ENCODE measurements at places on chromosomes 4 and X.
A peak's percentile ranks its signal among the peaks of the same experiment; 100 is the strongest.

DNA sequence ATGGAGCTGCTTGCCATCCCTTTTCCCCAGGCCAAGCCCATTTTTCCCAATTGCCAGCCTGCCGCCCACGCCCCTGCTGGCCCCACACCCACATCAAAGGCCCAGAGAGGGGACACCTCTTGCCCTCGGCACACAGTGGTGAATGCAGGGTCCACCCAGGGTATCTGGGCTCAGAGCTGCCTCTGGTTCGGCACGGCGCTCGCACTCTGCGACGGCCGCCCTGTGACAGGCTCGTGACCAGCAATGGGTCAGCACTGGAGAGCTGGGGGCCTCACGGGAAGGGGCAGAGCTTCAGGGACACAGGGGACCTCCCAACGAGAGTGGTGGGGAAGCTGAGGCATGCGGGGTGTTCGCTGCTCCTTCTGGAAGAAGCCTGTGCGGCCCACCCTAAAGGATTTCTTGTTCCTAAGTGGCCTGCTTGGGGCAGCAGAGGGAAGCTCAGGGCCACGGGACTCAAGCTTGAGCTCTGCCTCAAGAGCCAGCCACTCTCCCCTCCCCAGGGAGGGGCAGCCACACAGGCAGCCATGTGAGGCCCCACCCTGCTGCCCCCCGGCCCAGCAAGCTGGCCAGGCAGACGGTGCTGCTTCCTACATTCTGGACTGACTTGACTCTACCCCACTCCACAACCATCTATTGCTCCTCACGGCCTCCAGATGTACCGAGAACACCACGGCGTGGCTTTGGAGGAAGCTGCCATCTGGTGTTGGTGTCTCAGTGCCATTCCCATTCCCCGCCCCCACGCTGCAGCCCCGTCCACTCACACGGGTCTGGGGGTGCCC is 73.7 kb downstream of the ABLIM2 start:
- no peak for DNase-seq

- DNase-seq: peak; percentile 3
These were observed 222.4 kb downstream of the GALNTL6 start for GRCh38 chr4:172035562-172035961.

GRCh38 chr4:38785041-38785790 is 2.4 kb upstream of the TLR10 start:
- DNase-seq: no peak

- no peak for DNase-seq
These were observed 1230.2 kb upstream of the ADGRL3 start for GRCh38 chr4:59969909-59970308.

DNA sequence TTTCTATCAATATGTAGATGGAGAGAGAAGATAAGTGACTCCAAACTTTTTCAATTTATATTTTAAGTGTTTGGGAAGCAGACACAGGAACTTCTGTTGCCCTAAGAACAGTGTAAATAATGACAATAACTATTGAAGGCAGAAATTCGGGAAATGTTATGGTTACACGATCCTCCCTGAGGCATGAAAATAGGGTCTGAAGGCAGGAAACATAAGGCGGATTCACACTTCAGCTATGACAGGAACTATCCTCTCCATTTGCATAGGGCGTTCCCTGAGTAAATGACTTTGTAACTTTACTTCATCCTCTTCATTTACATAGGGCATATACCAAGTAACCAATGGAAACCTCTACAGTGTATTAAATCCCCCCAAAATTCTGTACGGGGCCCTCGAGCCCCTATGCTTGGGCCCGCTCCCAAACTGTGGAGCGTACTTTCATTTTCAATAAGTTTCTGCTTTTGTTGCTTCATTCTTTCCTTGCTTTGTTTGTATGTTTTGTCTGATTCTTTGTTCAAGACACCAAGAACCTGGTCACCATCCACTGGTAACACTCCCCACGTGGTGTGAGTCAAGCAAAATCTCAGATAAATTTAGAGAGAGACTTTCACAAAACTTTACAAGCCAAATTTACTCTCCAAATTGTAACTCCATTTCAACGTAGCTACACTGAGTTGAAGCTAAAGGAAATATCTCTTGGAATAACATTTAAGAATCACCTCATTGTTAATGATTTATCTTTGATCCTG is 2504.3 kb downstream of the ARAP2 start:
- no peak for DNase-seq

DNA sequence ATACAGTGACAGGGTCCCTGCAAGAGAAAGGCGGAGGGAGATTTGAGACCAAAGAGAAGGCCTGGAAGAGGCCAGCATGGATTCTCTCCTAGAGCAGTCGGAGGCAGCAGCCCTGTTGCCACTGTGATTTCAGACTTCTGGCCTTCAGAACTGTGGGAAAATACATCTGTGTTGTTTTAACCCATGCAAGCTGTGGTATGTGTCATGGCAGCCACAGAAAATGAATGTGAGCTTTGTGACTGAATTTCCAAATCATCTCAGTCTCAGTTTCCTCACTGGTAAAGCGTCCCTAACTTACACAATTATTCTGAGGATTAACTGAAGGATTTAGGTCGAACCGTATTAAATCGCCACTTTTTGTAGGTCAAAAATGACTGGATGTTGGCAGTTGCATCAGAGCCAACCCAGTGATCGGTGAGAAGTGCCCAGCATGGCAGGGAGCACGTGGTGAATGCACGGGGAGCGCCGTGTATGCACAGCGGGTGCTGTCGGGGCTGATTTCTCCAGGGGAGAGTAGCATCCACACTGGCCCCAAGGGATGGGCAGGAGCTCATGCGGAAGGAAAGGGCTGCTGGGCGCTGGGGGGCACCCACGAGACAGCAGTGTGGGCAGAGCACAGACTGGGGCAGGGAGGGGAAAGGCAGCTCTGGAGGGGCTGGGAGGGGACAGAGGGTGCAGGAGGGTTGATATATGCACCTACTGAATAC is 23.8 kb upstream of the NSG1 start:
- no peak for DNase-seq

- no peak for DNase-seq
These were observed 86.2 kb upstream of the CBR4 start for GRCh38 chr4:169096221-169096620.

DNA sequence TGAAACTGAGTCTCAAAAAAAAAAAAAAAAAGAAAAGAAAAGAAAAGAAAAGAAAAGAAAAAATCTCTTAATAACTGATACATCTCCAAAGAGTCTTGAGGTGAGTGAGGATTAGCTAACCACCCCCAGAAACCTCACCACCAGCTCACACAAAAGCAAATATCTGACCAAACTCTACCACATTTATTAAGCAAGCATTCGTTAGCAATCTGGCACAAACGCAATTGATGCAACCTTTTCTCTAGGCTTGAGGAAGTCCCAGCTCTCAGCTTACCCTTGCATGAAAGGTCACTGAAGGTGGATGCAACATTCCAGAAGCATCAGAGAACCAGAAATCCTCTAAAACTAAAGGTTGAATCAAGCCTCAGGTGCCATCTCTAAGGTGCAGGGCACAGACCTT is 231.9 kb upstream of the BCOR start:
- DNase-seq: no peak

GRCh38 chrX:1102786-1103185 is 109.7 kb downstream of the CRLF2 start:
- no peak for DNase-seq

GRCh38 chrX:2266445-2267349 is 234.1 kb downstream of the DHRSX start:
- no peak for DNase-seq

- peak; percentile 3 for DNase-seq
These were observed 159.8 kb upstream of the JADE1 start for GRCh38 chr4:128649575-128650205.

- DNase-seq: no peak
These were observed 255.1 kb downstream of the C4orf33 start for GRCh38 chr4:129350834-129351721.

Data from RKO (cell line).